ENCODE measurements at places on chromosomes 3 and 15. TPM values are rescaled to one million over a fixed set of nuclear protein-coding genes. Genes with fewer than 3 reads are reported as not detected.

ALDH1L1 gene
- total RNA-seq: 0.50 TPM

SNX22 gene
- total RNA-seq: 0.78 TPM

ATP13A4 gene
- total RNA-seq: not detected

FILIP1L gene
- 29.0 TPM for total RNA-seq

XYLB gene
- total RNA-seq: 2.7 TPM

GUCA1C gene
- not detected for total RNA-seq

MON1A gene
- total RNA-seq: 11.0 TPM

TMIE gene
- 0.12 TPM for total RNA-seq

SAXO2 gene
- total RNA-seq: 2.5 TPM

RCCD1 gene
- 11.0 TPM for total RNA-seq

SLC30A4 gene
- total RNA-seq: 4.7 TPM

CASR gene
- total RNA-seq: not detected

ALPK3 gene
- 0.12 TPM for total RNA-seq

CHRNA7 gene
- total RNA-seq: 0.10 TPM

ARGFX gene
- total RNA-seq: not detected

TGM5 gene
- 0.14 TPM for total RNA-seq

EFL1 gene
- total RNA-seq: 24.4 TPM

PROS1 gene
- 73.0 TPM for total RNA-seq

IL5RA gene
- not detected for total RNA-seq

ISLR gene
- 0.53 TPM for total RNA-seq

TMCO5A gene
- total RNA-seq: not detected

PLCB2 gene
- total RNA-seq: not detected

PHC3 gene
- total RNA-seq: 18.5 TPM

KNG1 gene
- total RNA-seq: not detected

ETV5 gene
- total RNA-seq: 36.0 TPM

PSTPIP1 gene
- 0.33 TPM for total RNA-seq

MME gene
- 77.8 TPM for total RNA-seq

PRC1 gene
- total RNA-seq: 334 TPM

TLR9 gene
- not detected for total RNA-seq
